Activated naive CD8-positive, alpha-beta T cell treated with anti-CD3 and anti-CD28 coated beads for 36 hours (primary cell): ENCODE measurements at places on chromosomes 7 and 10.

GRCh38 chr7:73909051-73909941, 48.3 kb downstream of the TMEM270 start:
- H3K4me1 ChIP-seq, result no peaks in the 10 kb centered on the region
- no peaks in the 10 kb centered on the region for H3K27me3 ChIP-seq
- H3K27ac ChIP-seq, result no peak overlapping the region
- no peaks in the 10 kb centered on the region for H3K36me3 ChIP-seq

GRCh38 chr7:3825491-3825890, 524.4 kb downstream of the SDK1 start:
- no peaks in the 10 kb centered on the region for H3K4me1 ChIP-seq
- H3K27ac ChIP-seq, result no peak overlapping the region
- no peaks in the 10 kb centered on the region for H3K27me3 ChIP-seq
- H3K4me3 ChIP-seq, result no peak overlapping the region
- no peak for DNase-seq

- peak overlapping the region; percentile 32 for H3K27ac ChIP-seq
- DNase-seq, result no peak
- peaks cover 3% of the 10 kb centered on the region for H3K36me3 ChIP-seq
- H3K4me1 ChIP-seq, result peaks cover 17% of the 10 kb centered on the region
- no peak overlapping the region for H3K4me3 ChIP-seq
Measured at GRCh38 chr7:23405240-23405618, 65.1 kb downstream of the IGF2BP3 start.

- no peak overlapping the region for H3K27ac ChIP-seq
- no peak for DNase-seq
- H3K27me3 ChIP-seq, result peaks cover 12% of the 10 kb centered on the region
Measured at GRCh38 chr10:62850646-62851045, 34.5 kb upstream of the EGR2 start.

GRCh38 chr10:132062641-132063390, 2.9 kb upstream of the JAKMIP3 start:
- no peaks in the 10 kb centered on the region for H3K36me3 ChIP-seq
- no peak overlapping the region for H3K27ac ChIP-seq

DNA sequence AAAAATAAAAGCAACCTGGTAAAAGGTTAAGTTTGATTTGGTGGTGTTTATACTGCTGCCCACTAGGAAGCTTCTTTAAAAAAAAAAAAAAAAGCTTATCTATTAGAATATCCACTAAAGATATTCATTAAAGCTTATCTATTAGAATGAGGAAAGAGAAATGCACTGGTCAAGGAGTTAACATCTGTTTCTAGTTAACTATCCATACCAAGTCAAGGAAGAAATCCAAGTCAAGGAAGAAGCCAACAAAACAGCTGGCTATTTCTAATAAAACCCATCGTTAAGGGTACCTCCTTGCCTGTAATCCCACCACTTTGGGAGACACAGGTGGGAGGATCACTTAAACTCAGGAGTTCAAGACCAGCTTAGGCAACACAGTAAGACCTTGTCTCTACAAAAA, 82.6 kb downstream of the JMJD1C start:
- H3K27me3 ChIP-seq, result no peaks in the 10 kb centered on the region
- no peak overlapping the region for H3K4me3 ChIP-seq
- peaks cover 23% of the 10 kb centered on the region for H3K4me1 ChIP-seq
- no peak for DNase-seq
- no peak overlapping the region for H3K27ac ChIP-seq

DNA sequence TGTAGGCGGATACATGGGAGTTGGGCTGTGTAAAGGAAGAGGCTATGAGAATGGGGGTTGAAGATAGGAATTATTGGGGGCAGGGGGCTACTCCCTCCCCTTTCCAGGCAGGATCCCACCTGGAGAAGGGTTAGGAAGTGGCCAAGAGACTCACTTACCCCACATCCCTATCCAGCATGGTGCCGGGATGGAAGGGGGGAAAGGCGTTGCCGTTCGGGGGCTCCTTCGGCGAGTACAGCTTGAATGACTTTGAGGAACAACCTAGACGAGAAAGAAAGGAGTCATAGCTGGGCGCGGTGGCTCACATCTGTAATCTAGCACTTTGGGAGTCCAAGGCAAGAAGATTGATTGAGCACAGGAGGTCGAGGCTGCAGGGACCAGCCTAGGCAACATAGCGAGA, 8.9 kb downstream of the LDB1 start:
- H3K27me3 ChIP-seq, result no peaks in the 10 kb centered on the region
- peaks cover 31% of the 10 kb centered on the region for H3K4me1 ChIP-seq
- no peak overlapping the region for H3K4me3 ChIP-seq
- no peak overlapping the region for H3K27ac ChIP-seq
- no peak for DNase-seq

- H3K4me1 ChIP-seq, result no peaks in the 10 kb centered on the region
- H3K4me3 ChIP-seq, result no peak overlapping the region
- H3K36me3 ChIP-seq, result no peaks in the 10 kb centered on the region
- H3K27ac ChIP-seq, result no peak overlapping the region
- no peak for DNase-seq
Measured at GRCh38 chr10:93745408-93746065, 12.2 kb upstream of the LGI1 start.

DNA sequence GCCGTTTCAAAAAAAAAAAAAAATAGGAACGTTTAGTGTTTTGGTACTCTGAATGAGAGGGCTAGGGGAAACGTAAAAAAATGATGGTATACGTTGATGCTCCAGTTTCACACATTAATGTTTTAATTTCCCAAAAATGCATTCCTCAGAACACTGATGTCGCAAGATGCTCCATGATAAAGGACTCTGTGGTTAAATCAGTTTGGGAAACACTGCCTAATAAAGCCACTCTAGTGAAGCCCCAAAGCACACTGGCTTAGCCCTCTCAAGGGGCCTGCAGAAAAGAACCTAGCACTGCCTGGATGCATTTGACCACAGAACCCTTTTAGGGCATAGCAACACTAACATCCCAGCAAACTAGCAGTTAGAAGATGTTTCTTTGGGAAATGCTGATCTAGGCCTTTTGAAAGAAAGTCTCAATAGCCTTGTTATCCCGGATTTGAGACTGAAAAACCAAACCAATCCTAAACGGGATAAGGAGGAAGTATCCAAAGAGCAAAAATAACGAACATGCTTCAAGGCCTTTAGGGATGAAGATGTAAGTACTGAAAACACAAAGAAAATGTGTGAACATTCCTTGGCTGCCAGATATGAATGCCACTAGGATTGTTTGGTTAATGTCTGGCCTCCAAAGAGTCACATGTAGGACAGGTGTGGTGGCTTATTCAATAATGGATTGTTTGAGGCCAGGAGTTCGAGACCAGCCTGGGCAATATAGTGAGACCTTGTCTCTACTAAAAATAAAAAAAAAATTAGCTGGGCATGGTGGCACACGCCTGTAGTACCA, 11.0 kb downstream of the DLG5 start:
- no peak overlapping the region for H3K4me3 ChIP-seq
- DNase-seq, result no peak
- no peak overlapping the region for H3K27ac ChIP-seq

DNA sequence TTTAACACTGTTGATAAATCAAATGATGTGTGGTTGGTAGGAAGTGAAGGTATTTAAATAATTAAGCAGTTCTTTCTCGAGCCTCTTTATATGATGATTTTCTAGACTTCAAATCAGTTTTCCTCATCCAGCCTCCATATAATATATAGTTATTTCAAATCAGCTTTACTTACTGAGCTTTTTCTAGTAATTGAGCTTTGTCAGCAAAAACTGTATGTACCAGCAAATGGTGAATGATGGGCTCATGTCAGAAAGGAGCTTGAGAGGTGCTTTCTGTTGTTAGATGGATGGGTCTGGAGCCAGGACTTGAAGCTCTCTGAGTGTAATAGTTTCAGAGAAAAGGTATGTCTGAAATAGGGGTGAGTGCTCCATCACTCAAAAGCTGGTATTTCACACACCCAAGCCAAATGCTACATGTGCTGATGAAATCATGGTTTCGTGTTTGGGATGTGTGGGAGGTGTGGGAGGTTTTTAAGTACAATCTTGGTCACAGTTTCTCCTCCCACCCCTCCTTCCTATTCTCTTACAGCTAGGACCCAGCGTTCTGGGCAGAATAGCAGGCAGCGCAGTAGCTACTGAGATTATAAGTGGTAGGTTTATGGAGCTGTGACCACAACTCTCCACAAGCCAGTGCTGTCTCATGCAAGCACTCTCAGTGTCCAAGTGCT, 55.8 kb downstream of the LRMDA start:
- no peaks in the 10 kb centered on the region for H3K36me3 ChIP-seq
- no peaks in the 10 kb centered on the region for H3K27me3 ChIP-seq
- H3K27ac ChIP-seq, result no peak overlapping the region
- no peak overlapping the region for H3K4me3 ChIP-seq
- DNase-seq, result no peak

- H3K27ac ChIP-seq, result no peak overlapping the region
- no peak overlapping the region for H3K4me3 ChIP-seq
- H3K36me3 ChIP-seq, result no peaks in the 10 kb centered on the region
- H3K27me3 ChIP-seq, result no peaks in the 10 kb centered on the region
- DNase-seq, result no peak
- H3K4me1 ChIP-seq, result no peaks in the 10 kb centered on the region
Measured at GRCh38 chr10:66405566-66405965, 520.3 kb upstream of the LRRTM3 start.

DNA sequence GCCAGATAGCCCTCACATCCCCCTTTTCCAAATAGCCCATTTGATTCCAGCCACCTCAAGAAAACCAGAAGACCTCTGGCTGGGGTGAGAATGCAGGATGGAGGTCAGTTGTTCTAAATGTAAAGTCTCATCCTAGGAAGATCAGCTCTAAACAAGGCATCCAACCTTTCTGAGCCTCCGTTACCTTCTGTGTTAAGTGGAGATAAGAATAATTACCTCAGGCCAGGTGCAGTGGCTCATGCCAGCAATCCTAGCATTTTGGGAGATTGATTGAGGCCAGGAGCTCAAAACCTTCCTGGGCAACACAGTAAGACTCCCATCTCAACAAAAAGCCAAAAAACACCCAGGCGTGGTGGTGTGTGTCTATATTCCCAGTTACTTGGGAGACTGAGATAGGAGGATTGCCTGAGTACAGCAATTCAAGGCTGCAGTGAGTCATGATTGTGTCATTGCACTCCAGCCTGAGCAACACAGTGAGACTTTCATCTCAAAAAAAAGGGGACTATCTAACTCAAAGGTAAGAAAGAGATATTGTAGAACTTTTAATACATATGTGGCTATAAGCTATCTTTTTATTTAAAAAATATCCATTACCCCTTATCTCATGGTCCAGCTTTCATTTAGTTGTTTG, 43.5 kb downstream of the PRTFDC1 start:
- H3K4me1 ChIP-seq, result peaks cover 16% of the 10 kb centered on the region
- no peak for DNase-seq
- H3K27ac ChIP-seq, result no peak overlapping the region
- no peaks in the 10 kb centered on the region for H3K27me3 ChIP-seq
- peaks cover 7% of the 10 kb centered on the region for H3K36me3 ChIP-seq

GRCh38 chr7:726854-727103, 280 bp downstream of the DNAAF5 start:
- H3K27me3 ChIP-seq, result no peaks in the 10 kb centered on the region
- H3K4me3 ChIP-seq, result no peak overlapping the region
- peaks cover 29% of the 10 kb centered on the region for H3K4me1 ChIP-seq
- DNase-seq, result peak; percentile 47
- no peak overlapping the region for H3K27ac ChIP-seq

- no peaks in the 10 kb centered on the region for H3K36me3 ChIP-seq
- no peak overlapping the region for H3K27ac ChIP-seq
- no peaks in the 10 kb centered on the region for H3K4me1 ChIP-seq
- no peak for DNase-seq
- H3K4me3 ChIP-seq, result no peak overlapping the region
Measured at GRCh38 chr7:74012842-74013249, 15.1 kb upstream of the ELN start.

- H3K36me3 ChIP-seq, result peaks cover 7% of the 10 kb centered on the region
- no peak for DNase-seq
- H3K4me1 ChIP-seq, result peaks cover 12% of the 10 kb centered on the region
- H3K27ac ChIP-seq, result no peak overlapping the region
- H3K27me3 ChIP-seq, result no peaks in the 10 kb centered on the region
Measured at GRCh38 chr10:102188298-102188940, 36.2 kb downstream of the NOLC1 start.

GRCh38 chr7:42445691-42446090, 208.7 kb upstream of the GLI3 start:
- no peak overlapping the region for H3K27ac ChIP-seq
- no peak for DNase-seq
- H3K4me1 ChIP-seq, result no peaks in the 10 kb centered on the region
- no peak overlapping the region for H3K4me3 ChIP-seq
- peaks cover 8% of the 10 kb centered on the region for H3K27me3 ChIP-seq

- no peak for DNase-seq
- peaks cover 42% of the 10 kb centered on the region for H3K27me3 ChIP-seq
- H3K36me3 ChIP-seq, result peaks cover 2% of the 10 kb centered on the region
- no peak overlapping the region for H3K27ac ChIP-seq
- peaks cover 2% of the 10 kb centered on the region for H3K4me1 ChIP-seq
- no peak overlapping the region for H3K4me3 ChIP-seq
Measured at GRCh38 chr7:116687801-116688201, 15.8 kb downstream of the MET start.

DNA sequence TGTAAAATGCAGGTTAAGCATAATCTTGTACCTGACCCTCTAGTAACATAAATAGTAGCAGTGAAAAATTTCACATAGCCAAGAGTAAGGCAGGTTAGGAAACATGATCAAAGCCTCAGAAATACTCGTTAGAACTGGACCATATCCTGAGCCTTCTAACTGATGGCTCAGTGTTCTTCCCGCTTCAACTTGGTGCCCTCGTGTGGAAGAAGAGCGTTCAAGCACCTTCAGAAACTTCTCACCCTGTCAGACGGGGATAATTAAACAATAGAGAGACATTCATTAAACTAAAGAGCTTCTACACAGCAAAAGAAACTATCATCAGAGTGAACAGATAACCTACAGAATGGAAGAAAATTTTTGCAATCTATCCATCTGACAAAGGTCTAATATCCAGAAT, 124.5 kb downstream of the MYOF start:
- H3K27me3 ChIP-seq, result peaks cover 26% of the 10 kb centered on the region
- peaks cover 8% of the 10 kb centered on the region for H3K4me1 ChIP-seq
- H3K27ac ChIP-seq, result peak overlapping the region; percentile 43
- peak; percentile 15 for DNase-seq

GRCh38 chr7:149827089-149827981, 10.8 kb upstream of the ZNF862 start:
- DNase-seq, result no peak
- no peak overlapping the region for H3K27ac ChIP-seq
- H3K27me3 ChIP-seq, result no peaks in the 10 kb centered on the region

- no peak overlapping the region for H3K4me3 ChIP-seq
- H3K36me3 ChIP-seq, result no peaks in the 10 kb centered on the region
Measured at GRCh38 chr10:92184977-92185376, 105.9 kb downstream of the CPEB3 start.

GRCh38 chr10:25017154-25017590, 760 bp downstream of the THNSL1 start:
- H3K4me3 ChIP-seq, result peak overlapping the region; percentile 96
- peaks cover 24% of the 10 kb centered on the region for H3K4me1 ChIP-seq
- peaks cover 8% of the 10 kb centered on the region for H3K36me3 ChIP-seq
- peak overlapping the region; percentile 99 for H3K27ac ChIP-seq

DNA sequence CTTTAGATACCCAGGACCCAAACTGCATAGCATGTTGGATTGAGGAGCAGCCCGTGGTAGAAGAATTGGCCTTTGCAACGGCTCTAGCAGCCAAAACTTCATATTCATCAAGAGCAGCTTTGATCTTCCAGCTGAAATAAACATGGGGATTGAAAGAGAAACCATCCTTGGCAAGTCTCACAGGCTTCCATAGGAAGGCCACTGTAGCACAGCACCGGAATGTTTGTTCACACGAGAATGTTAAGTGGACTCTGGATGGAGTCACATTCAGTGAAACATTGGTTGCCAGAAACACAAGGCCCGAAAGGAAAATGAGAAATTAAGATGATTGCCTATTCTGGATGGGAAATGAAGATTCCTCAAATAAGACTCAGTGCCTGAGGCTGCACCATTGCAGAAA, 97.4 kb downstream of the RAB18 start:
- H3K4me1 ChIP-seq, result no peaks in the 10 kb centered on the region
- no peaks in the 10 kb centered on the region for H3K36me3 ChIP-seq
- no peak overlapping the region for H3K27ac ChIP-seq
